ENCODE measurements at places on chromosomes 7 and 10. TPM values are rescaled to one million over a fixed set of nuclear protein-coding genes. Genes with fewer than 3 reads are reported as not detected.

FGL2 gene
- 0.13 TPM for total RNA-seq

DNA sequence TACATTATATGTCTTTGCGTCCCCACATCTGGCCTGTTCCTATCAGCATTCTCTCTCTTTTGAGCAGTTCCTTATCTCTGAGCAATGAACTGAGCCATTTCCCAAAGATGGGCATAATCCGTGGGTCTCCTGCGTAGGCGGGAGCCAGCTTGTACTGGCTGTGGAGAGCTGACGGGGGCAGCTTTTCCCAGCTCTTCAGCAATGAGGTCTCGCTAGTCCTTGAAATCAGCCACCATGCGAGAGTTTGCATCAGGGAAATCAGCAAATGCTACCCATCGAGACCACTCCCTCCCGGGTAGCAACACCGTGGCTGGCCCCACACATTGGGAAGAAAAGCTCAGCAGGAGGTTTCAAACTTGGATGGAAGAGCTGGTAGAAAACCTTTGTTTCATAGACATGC is 51.9 kb upstream of the FAM180A start:
- DNase-seq: no peak

- DNase-seq: no peak
These were observed 11.5 kb downstream of the AKR1E2 start for GRCh38 chr10:4837551-4837950.

DNA sequence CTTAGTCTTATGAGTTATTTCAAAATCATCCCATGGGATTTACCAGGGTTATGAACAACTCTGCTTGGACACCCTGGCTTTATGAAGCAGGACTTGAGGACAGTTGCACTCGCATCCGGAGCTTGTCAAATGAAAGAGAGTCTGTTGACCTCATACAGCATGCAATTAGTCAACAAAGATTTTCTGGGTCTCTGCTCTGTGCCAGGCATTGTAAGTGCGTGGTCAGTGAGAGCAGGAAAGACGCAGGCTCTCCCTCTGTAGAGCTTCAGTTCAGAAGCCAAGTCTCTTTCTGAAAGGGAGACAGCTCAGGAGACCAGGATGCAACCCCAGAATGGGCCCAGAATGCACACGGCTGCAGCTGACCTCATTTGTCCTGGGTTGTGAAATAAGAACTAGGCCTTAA is 45.5 kb upstream of the DMBT1 start:
- no peak for DNase-seq

All from kidney epithelial cell (primary cell).